ACHN (cell line): ENCODE measurements at places on chromosomes 1 and 21.

DNA sequence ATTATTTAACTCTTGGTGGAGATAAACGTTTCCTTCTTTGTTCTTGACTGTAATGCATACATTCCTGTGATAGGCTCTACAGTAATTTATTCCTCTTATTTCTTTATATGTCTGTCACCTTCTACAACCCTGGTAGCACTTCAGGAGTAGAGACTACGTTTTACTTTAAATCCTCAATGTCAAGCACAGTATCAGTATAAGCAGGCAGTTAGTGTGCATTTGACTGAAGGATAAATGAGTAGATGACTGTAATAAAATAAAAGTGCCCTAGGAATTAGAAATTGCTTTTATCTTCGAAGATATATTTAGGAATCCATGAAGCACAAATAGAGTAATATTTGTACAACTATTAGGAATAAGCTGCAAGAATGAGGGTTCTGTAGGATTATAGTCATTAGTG is 599.6 kb upstream of the PRMT6 start:
- DNase-seq = no peak

- DNase-seq = peak; percentile 70
Measured at GRCh38 chr1:180229483-180230415, at the start of gene LHX4. Gene LHX4, plus strand, starts transcription at chr1:180230264. Its CDS starts 266 bp downstream, at chr1:180230530.

DNA sequence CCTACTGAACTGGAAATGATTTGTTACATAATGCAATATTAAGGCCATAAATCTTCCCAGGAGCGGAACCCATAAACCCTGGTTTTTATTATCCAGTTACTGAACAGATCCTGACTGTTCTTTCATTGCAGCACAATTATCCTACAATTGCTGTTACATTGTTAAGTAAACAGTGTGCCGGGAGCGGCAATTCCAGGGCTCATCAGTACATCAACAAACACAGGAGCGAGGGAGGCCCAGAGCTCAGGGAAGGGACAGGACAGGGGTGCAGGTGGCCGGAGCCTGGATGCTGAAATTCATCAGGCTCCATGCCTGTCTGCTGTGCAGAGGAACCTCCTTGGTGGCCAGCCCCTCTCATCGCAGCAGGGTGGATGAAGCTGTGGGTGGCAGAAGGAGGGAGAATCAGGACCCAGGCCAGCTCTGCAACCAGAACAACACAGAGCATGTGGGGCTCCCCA is 544.7 kb downstream of the NPHP4 start:
- DNase-seq = no peak

DNA sequence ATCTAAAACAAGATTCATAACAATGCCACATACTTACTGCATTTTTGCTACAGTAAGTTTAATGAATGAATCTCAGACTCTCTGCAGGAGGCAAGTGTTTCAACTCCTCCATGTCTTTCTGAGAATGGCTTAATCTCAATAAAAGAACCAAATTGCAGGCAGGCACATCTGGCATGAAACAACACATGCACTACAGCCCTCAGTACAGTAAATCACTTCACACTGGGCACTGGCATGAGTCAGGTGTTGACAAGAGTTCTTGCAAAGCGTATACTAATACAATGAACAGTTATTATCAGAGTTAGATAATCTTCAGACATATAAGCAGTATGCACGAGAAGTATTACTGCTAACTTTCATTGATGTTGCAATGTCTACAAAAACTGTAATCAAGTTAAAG is 1386.8 kb downstream of the MRPL39 start:
- no peak for DNase-seq

GRCh38 chr1:18926315-18927081 is 24.1 kb upstream of the ALDH4A1 start:
- DNase-seq = peak; percentile 84

DNA sequence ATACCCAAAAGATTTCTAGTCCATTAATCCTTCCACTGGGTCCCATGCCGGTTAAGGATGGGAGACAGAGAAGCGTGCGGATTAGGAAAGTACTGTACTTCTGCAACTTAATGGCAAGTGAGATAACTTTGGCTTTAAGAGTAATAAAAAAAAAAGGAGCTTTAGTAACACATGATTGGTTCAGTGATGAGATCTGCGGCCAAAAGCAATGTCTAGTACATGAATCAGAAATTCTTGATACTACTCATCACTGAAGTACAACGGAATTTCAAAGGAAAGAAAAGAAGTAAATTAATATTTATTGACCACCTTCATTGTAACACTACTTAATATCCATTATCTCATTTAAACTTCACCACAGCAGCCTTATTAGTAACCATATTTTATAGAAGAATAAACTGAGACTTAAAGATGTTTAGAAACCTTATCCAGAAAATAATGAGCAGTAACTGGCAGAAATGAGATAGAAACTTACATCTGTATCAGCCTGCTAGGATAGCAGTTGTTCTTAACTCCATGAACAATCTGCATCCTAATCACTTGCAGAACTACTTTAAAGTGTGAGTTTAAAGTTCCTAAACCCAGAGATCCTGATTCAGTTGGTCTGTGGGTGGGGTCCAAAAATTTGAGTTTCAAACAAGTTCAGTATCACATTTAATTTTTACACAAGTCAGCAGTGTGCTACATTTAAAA is 14.1 kb upstream of the NUF2 start:
- DNase-seq = peak; percentile 95

DNA sequence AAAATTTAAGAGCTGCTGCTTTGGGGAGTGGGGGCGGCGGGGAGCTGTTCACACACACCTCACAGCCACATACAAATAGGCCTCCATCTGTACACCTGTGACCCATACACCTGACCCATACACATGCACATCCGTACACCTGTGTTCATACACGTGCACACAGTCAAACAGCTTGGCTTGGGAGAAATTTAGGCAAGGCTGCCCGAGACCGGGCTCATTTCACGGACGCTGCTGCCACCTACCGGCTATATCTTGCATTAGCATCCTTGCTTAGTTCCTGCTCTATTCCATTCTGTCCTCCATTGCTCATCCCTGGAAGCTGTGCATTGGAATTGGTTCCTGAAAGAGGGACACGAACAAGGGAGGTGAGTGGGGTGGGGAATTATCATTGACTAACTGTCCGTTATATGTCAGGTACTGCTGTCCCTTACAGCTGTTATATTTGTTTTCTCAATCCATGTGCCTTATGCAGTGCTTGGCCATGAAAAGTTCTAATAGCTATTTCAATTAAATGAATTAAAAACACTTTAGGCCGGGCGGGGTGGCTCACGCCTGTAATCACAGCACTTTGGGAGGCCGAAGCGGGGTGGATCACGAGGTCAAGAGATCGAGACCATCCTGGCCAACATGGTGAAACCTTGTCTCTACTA is 37.1 kb upstream of the EPB41 start:
- peak; percentile 67 for DNase-seq

DNA sequence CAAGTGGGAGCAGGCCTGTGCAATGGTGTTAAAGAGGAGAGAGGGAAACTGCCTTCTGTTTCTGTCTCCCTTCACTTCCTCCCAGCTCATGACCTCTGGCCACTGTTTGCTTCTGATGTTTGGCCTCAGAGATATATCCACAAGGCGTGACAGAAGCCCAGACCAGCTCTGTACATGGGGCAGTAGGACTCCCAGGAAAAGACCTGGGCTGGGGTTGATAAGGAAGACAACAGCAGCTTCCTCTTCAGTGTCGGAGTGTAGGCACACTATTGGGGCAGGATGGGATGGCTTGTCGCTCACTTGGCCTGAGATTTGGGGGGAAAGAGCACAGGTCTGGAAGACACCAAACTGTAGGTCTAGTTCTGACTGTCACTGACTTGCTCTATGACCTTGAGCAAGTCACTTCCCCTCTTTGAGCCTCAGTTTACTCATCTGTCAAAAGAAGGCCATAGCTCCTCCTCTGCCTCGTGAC is 67.8 kb upstream of the KLHDC7A start:
- no peak for DNase-seq

- DNase-seq = no peak
Measured at GRCh38 chr1:116711263-116711840, 42.9 kb upstream of the CD2 start.

DNA sequence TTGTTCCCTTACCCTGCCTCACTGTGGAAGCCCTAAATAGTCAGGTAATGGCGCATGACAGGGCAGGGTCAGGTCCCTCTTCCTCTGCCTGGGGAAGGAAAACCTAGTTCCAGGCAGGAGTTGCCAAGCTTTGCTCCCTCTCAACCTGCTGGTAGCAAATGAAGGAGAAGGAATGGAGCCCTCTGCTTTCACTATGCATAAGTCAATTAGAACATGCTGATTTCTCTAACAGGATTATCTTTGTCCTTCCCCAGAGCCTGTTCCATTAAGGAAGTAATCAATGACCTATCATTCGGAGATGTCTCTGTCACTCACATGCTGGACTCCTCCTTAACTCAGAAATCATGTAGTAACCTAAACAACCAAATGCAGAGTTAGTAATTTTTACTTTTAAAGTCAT is 161.8 kb upstream of the NFIA start:
- no peak for DNase-seq

DNA sequence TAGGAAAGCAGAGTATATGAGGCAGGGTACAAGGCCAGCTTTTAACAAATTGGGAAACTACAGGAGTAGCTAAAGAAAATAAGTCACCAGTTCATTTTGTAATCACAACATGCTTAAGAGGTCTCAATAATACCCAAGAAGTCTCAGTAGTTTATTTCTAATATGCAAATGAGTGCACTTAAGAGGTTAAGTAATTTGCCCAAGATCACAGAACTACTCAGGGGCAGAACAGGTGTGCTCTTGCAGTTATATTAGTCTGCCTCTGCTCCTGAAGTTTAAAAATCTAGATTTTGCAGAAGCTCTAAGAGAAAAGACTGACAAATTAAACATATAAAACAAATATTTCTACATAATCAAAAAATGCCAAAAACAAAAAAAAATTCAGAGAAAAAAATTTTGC is 6.9 kb downstream of the EPS15 start:
- no peak for DNase-seq

DNA sequence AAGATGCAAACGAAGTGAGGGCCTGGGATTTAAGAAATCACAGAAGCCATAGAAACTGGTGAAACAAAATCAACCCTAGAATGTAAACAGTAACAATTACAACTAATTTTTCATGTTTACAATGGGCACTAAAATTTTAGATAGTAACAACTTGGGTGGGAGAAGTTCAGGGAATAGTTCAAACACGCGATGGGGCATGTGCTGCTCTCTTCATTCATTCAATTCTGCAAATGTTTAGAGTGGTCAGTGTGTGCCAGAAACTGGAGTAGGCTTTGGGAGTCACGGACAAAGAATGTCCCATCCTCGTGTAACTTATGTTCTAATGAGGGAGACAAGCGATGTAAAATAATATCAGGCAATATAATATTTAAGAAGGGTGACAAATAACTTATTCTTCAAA is 133.4 kb downstream of the GREM2 start:
- no peak for DNase-seq

DNA sequence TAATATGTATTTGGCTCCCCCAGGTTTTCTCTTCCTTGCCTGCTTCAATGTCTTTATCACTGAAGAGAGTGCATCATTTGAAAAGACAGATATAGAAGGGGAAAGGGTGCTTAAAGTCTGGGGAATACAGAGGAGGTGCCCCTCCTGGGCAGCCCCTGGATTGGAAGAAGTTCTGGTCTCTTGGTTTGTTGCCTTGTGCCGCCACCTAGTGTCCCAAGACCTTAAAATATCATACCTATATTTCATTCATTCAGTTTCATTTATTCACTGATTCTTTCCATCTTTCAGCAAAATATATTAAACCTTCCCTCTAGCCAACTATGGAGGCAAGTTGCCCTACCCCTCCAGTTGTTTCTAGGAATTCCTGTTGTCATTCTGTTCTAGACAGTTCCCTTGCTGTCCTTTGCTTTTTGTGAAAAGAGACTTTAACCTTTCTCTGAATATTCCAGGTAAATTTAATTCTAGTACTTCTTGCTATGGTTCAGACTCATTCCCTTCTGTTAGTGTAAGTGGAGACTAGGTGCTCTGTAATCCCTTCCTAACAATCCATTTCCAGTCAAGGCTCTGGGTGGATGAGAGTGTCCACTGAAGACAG is 56.1 kb downstream of the MEF2D start:
- peak; percentile 52 for DNase-seq

DNA sequence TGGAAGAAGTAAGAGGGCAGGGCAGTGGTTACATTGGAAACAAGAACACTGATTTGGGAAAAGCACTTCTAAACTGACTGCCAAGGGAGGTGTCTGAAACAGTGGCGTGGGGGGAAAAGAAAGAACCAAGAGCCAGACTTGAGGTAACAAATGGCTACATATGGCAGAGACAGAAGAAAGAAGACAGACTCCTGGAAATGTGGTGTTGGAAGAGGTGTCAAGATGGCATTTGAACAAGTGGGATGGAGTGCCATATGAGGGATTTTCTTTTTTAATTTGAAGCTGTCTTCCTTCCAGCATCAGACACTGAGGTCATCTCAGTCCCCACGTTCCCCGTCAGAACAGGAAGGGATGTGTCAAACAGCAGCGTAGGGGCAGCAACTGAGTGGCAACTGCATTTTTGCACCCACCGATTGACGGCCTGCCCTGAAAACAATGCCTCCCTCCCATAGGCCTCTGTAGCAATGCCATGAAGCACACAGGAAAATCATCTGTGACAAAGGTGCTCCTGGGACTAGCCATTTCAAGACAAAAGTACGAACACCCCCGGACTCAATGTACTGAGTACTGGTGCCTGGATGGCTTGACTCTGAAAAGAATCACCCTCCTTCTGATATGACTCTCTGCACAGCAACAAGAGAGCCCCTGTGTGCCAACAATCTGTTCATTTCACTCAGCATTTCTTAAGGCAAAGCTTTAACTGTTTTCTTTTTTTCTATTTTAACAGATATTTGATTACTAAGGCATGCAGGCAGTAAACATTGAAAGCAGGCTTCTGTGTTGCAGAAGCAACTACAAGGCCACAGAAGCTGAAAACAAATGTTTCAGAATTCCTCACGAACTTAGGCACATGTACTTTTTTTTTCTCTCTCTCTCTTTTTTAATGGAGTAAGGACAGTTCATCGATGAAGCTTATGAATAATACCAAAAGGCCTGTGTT is 37.0 kb downstream of the LPAR3 start:
- DNase-seq = no peak

DNA sequence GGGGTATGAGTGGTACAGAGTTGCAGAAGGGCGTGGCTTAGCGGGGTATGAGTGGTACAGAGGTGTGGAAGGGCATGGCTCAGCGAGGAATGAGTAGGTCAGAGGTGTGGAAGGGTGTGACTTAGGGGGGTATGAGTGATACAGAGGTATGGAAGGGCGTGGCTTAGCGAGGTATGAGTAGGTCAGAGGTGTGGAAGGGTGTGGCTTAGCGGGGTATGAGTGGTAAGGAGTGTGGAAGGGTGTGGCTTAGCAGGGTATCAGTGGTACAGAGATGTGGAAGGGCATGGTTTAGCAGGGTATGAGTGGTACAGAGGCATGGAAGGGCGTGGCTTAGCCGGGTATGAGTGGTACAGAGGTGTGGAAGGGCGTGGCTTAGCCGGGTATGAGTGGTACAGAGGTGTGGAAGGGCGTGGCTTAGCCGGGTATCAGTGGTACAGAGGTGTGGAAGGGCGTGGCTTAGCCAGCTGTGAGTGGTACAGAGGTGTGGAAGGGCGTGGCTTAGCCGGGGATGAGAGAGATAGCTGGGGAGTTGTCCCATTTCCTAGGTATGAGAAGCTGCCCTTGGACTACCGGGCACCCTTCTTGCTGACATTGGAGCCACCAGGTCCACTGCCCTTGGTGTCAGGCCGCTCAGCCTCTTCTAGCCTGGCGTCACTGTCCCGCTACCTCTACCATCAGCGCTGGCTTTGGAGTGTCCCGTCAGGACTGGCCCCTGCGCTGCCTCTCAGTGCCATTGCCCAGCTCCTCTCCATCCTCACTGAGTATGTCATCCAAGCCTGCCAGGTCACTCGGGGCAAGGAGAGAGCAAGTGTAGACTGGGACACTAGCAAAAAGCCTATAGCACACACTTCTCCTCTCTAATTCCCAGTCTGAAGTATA is 29.8 kb downstream of the HYI start:
- DNase-seq = no peak
